ENCODE measurements at places on chromosomes 12 and 14. TPM values are rescaled to one million over a fixed set of nuclear protein-coding genes. Genes with fewer than 3 reads are reported as not detected.

Gene PLBD2
- total RNA-seq = 25.8 TPM

Gene OR6C75
- total RNA-seq = not detected

Gene P2RX7
- 0.43 TPM for total RNA-seq

Gene MDGA2
- total RNA-seq = not detected

Gene CLECL1
- not detected for total RNA-seq

Gene TAS2R19
- 1.2 TPM for total RNA-seq

Gene TAS2R30
- total RNA-seq = 2.8 TPM

Gene ZNF10
- total RNA-seq = 4.3 TPM

Gene ALG10
- total RNA-seq = 6.2 TPM

Gene RITA1
- total RNA-seq = 25.4 TPM

Gene AICDA
- 0.48 TPM for total RNA-seq

Gene ABCC9
- 0.64 TPM for total RNA-seq

Gene BBOF1
- 0.72 TPM for total RNA-seq

Gene SLC7A8
- 2.4 TPM for total RNA-seq

Gene P3H3
- total RNA-seq = 39.3 TPM

Gene SOCS2
- 20.7 TPM for total RNA-seq

Gene CEP170B
- total RNA-seq = 36.0 TPM

Gene BCL7A
- 18.3 TPM for total RNA-seq

Gene LRP1-AS
- not detected for total RNA-seq

Gene RERGL
- total RNA-seq = not detected

Gene SLC10A1
- total RNA-seq = not detected

Gene KLRB1
- not detected for total RNA-seq

Gene KLRG1
- total RNA-seq = not detected

Gene FAR2
- total RNA-seq = 0.85 TPM

Gene TMEM253
- total RNA-seq = 0.24 TPM

Gene SERPINA9
- total RNA-seq = not detected

Gene DBX2
- not detected for total RNA-seq

Gene RPL10L
- not detected for total RNA-seq

Gene CLEC1A
- total RNA-seq = under 0.01 TPM

Gene RASAL1
- 3.9 TPM for total RNA-seq

Gene PGAM5
- 96.1 TPM for total RNA-seq

Gene CYP46A1
- total RNA-seq = not detected

Gene DPY19L2
- total RNA-seq = under 0.01 TPM

Gene KCNMB4
- total RNA-seq = 1.9 TPM

Gene OR6C68
- total RNA-seq = not detected

Gene RAD9B
- total RNA-seq = 0.21 TPM

Gene MUCL1
- not detected for total RNA-seq

Gene HCAR3
- total RNA-seq = 8.9 TPM

Gene TPPP2
- not detected for total RNA-seq

Gene CCDC197
- total RNA-seq = not detected

Gene SPX
- total RNA-seq = 9.4 TPM

Gene TRIM9
- total RNA-seq = not detected

Gene NOXRED1
- 0.72 TPM for total RNA-seq

Gene A2M
- total RNA-seq = not detected

Gene SERPINA10
- total RNA-seq = not detected

Gene TSPAN31
- 82.2 TPM for total RNA-seq

Gene NGB
- 0.24 TPM for total RNA-seq

Gene FAM222A
- 0.24 TPM for total RNA-seq

Gene COCH
- total RNA-seq = 3.9 TPM

Gene SINHCAF
- total RNA-seq = 342 TPM

Gene TMEM132C
- not detected for total RNA-seq

Gene ESRRB
- not detected for total RNA-seq

Gene GIT2
- total RNA-seq = 20.5 TPM

Gene WASHC3
- 46.3 TPM for total RNA-seq
